ENCODE measurements at places on chromosomes 2 and 18.

DNA sequence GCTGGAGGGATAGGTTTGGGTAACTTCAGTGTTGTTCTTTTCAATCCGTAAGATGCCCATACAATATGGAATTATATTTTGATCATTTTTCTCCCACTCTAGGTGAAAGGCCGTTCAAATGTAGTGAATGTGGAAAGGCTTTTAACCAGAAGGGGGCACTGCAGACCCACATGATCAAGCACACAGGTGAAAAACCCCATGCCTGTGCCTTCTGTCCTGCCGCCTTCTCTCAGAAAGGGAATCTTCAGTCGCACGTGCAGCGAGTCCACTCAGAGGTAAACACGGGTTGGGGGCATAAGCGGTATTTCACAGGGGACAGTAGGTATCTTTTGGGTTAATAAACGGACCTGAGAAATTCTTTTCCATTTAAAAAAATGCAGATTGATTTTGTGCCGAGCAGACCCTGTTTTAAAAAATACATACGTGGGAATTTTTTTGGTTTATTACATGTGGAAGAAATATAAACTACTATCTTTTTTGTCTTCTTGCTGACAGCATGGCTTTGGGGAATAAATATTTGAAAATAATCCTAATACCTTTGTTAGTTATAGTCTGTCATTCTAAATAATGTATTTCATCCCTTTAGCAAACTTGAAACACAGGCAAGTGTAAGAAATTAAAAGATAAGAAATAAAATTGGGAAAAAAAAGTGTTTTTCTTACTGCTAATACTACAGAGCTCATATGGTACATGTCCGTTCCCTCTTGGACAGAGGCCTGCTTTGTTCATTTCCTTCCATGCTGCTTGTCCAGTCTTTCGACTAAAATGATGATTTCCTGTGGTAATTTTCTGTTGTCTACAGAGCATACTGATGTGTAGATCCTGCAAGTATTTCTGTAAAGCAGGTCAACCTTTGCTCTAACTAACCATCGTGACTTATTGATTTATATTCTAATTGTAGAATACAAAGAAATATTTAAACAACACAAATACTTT, 53.3 kb downstream of the ZNF236 start:
- peak; percentile 48 for DNase-seq

DNA sequence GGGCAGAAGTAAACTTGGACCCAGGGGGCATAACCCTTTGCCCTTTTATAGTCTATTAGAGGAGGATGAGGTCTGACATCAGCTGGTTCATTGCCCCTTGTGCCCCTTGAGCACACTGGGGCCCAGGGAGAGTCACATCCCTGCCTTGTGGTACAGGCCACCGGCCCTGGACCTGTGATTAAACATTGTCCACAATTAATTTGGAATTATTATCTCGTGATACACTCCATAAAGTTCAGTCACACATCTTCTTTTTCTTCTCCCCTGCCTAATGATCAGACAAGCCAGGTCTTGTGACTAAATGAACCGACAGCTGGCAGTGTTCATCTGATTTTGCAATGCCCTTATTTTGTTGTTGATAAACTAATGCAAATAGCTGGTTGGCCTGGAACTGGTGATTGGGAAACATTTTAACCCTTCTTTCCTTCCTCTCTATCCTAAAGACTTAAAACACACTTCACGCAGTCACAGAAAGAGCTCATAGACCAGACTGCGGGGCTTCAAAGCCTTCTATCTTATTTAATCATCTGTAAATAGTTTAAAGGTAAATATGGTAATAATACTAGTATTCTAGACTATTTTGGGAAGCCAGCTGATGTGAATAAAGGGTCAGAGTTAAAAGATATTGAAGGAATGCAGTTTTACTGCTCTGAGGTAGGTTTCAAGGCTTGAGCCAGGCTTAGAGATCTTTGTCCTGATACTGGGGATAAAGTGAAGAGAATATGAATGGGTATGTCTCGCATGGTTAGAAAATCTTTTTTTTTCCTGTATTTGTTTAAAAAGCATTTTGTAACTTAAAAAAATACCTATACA, 13.4 kb downstream of the IL1R1 start:
- no peak for DNase-seq

DNA sequence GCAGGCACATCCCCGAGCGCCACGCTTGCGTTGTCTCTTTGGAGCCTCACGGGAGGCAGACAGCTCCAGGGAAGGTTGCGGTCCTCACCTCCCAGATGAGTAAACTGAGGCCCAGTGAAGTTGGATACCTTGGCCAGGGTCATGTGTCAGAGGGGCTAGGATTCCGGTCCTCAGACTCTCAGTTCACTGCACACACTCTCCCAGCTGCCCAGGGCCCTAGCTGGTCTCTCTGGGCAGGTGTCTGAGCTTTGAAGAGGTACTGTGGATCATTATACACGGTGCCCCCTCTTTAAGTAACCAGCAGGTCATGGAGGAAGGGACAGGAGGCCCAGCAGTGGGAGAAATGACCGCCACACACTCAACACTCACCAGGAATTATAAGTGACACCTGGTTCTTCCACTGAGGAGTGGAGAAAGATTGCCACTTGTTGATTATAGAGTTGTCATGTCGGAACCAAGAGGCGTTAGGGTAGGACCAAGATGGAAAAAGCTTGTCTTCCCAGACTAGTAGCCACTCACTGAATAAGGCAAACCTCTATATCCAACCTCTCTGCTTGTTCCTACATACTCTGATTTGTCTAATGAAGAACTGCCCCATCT, 588 bp downstream of the TMEM214 start:
- no peak for DNase-seq

DNA sequence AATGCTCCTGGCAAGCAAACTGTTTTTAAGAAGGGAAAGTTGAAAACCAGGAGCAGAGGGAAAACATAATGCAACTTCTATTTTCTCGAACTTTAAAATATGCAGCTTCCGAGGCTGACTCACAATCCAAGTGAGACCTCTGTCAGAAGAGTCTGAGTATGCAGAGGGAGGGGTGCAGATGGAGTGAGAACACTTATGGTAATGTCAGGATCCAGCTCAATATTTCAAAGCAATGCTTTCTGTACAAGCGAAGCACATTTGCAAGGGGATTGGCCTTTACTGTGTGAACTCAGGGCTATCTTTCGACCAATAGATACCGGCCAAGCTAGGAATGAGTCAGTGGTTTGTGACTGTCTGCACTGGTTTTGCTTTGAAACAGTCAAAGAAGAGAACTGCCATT, 242.7 kb downstream of the CNTNAP5 start:
- DNase-seq: peak; percentile 21

DNA sequence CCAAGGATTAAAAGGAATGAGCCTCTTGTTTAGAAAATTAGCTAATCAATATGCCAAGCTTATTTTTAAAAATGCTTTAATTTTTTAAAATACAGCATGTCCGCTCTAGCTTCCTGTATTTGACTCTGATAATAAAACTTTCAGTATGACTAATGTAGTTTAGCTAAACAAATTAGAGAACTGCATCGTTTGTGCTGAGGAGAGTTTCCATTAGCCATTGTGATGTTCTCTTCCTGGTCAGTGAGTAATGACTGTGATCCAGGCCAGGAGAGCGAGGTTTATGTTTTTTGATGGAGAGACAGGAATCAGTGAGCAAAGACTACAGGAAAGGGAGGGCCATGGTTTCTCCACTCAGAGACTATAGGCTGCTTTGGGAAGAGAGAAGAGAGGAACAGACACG, 237.2 kb upstream of the ETAA1 start:
- DNase-seq: no peak

- DNase-seq: no peak
These were observed 23.5 kb upstream of the DNMT3A start for GRCh38 chr2:25365241-25365640.

DNA sequence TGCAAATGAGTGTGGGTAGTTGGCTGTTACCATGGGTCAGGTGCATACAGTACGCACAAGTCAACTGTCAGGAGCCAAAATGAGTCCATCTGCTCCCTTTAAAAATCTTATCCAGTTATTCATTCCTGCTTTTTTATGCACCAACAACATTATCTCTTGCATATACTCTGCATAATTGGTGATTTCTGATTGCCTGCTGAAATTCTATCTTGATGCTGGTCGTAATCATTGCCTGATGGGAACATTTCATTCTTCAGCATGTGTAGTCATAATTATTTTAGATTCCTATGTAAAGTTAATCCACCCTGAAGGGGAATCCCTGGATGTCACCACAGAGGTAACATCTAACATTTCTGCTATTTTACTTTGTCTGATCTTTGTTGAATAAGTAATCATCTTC, 102.2 kb upstream of the RND3 start:
- no peak for DNase-seq

DNA sequence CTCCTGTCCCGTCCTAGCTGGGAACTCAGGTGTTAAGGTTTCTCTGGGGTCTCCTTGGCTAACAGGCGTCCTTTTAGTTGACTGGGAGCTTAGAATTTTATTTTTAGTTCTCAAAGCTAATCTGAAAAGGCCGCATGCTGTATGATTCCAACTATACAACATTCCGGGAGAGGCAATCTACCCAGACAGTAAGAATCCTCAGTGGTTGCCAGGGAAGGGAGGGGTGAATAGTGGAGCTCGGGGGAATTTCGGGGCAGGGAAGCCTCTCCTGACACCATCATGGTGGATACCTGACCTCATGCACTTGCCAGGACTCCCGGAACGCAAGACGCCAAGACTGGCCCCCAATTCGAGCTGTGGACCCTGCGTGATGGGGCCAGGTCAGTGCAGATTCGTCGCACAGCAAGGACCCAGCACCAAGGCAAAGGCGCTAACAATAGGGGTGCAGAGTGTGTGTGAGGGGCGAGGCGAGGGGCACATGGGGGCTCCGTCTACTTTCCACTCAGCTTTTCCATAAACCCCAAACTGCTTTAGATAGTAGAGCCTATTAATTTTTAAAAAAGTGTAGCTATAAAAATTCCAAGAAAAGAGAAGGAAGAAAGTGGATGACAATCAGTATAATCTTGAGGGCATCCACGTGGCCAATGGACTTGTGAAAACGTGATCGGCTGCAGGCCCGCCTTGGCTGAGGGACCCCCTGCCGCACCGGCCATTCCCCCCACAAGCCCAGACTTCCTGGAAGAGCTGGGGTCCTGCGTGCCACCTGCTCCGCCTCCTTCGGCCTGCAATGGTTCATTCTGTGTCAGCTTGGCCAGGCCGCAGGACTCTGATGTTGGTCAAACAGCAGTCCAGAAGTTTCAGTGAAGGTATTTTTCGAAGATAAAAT, 17.3 kb downstream of the PDCD1 start:
- DNase-seq: no peak

DNA sequence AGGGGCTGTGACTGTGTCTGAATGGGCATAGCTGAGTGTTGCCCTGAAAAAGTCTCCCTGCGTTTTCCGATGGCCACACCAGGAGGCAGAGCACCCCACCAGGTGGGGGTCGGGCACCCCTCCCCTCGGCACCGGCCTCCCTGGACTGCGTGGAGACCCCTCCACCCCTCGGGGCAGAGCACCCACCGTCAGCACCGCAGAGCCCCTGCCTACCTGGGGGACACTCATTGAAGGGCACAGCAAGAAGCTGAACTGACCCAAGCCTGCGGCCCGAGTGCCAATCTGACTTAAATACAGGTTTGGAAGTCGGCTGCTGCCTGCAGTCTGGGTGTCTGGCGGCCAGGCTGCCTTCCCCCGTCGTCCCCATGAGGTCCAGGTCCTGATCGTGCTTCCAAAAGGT, 69.9 kb downstream of the KCNG2 start:
- DNase-seq: no peak

DNA sequence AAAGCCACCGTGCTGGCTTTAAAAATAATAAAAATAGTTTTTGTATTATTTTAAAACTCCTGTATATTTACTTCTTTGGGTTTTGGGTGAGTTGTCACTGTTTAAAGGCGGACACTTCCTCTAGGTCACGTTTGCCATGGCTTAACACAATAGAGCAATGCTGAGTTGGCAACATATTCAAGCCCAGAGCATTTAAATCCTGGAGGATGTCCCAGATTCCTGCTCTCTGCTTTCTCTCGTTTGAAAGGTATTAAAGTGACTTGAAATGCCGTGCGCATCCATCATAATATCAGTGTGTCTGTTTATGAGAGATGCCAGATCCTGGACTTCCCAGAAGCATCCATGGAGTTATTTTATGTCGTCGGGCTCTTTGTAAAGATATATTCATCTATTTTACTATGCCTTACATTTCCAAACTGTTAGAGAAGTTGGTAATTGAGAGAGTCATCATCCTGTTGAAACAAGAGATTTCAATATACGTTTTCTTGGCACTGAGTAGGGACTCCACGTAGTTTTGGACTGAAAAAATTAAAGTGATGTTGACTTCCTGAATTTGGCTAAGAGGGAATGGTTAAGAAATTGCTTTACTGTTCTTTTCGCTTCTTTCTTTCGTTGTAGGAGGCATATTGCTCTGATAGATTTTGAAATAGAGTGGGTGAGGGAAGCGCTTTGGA, 150.6 kb downstream of the ZNF236 start:
- DNase-seq: no peak

- DNase-seq: no peak
These were observed 193.3 kb upstream of the BOD1L2 start for GRCh38 chr18:56953428-56954198.

GRCh38 chr18:29163596-29163995, 986.7 kb upstream of the CDH2 start:
- no peak for DNase-seq

GRCh38 chr18:5451150-5451549, 92.6 kb downstream of the EPB41L3 start:
- no peak for DNase-seq

- no peak for DNase-seq
These were observed 3.9 kb upstream of the FARP2 start for GRCh38 chr2:241352227-241352626.

DNA sequence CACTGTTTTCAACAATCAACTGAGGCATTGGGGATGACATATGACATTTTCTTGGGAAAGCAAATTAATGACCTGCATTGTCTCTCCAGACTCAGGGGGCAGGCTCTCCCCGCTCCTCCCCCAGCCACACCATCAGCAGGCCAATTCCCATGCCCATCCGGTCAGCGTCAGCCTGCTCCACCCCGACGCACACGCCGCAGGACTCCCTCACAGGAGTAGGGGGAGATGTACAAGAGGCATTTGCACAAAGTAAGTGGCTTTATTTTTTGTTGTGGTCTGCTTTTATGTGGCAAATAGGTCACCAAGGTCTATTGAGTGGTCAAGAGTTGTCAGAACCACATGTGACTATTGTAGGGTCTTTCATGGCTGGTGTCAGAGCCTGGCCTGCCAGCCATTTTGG, 165.1 kb downstream of the DTNA start:
- peak; percentile 13 for DNase-seq

- no peak for DNase-seq
These were observed 130.4 kb downstream of the MEIS1 start for GRCh38 chr2:66565291-66565690.

GRCh38 chr18:3514312-3515216, 64.6 kb downstream of the TGIF1 start:
- DNase-seq: no peak

Measured in pons (tissue), 1 donor.